ENCODE measurements at places on chromosomes 1 and 21.

- no peak for DNase-seq
Observed at GRCh38 chr1:2284932-2285331, 56.8 kb downstream of the SKI start.

GRCh38 chr1:219293410-219293809 lies 119.7 kb downstream of the LYPLAL1 start:
- no peak for DNase-seq

- peak; percentile 90 for DNase-seq
Observed at GRCh38 chr1:1858382-1859086, 32.4 kb downstream of the GNB1 start.

GRCh38 chr1:85189120-85189519 lies 11.7 kb downstream of the SYDE2 start:
- DNase-seq: no peak

DNA sequence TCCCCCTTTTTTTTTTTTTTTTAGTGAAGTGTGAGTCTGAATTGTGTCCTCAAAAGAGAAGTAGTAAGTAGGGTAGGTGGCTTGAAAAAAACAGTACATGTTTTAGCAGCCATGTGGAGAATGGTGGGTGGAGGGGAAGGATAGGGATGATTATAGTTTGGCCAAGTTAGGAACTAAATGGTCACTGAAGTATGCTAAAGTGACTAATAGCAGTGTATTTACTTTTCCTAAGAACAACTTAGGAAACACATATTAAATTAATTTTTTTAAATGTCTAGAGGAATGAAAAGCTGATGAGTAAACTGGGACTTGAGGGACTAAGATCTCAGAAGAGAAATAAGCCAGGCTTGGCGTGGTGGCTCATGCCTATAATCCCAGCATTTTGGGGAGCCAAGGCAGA lies 55.5 kb downstream of the PLA2G4A start:
- no peak for DNase-seq

- peak; percentile 38 for DNase-seq
Observed at GRCh38 chr1:218971156-218971555, 202.5 kb upstream of the LYPLAL1 start.

GRCh38 chr21:31198575-31198974 lies 145.5 kb downstream of the TIAM1 start:
- DNase-seq: peak; percentile 74
